ENCODE measurements at places on chromosomes 1 and 21.

DNA sequence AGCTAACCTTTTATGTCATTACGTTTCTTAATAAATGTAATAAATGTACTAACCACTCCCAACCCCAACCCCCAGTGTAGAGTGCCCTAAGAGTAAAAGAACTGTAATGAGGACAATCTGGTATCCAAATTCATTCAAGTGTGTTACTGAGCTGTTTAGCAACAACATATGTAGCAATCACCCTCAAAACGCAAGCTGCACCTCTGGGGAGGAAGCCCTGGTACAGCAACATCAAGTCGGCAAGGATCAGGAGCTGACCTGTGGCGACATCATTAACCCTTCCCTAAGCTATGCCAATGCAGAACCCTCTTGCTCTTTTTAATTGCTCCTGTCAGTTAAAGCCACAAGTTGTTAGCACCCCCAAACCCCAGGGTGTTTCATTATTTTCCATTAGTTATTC is 47.1 kb downstream of the STX6 start:
- DNase-seq, result no peak

GRCh38 chr1:77228836-77229235 is 9.6 kb upstream of the PIGK start:
- no peak for DNase-seq

- DNase-seq, result no peak
These were observed 423.5 kb downstream of the CAMTA1 start for GRCh38 chr1:7208647-7209180.

DNA sequence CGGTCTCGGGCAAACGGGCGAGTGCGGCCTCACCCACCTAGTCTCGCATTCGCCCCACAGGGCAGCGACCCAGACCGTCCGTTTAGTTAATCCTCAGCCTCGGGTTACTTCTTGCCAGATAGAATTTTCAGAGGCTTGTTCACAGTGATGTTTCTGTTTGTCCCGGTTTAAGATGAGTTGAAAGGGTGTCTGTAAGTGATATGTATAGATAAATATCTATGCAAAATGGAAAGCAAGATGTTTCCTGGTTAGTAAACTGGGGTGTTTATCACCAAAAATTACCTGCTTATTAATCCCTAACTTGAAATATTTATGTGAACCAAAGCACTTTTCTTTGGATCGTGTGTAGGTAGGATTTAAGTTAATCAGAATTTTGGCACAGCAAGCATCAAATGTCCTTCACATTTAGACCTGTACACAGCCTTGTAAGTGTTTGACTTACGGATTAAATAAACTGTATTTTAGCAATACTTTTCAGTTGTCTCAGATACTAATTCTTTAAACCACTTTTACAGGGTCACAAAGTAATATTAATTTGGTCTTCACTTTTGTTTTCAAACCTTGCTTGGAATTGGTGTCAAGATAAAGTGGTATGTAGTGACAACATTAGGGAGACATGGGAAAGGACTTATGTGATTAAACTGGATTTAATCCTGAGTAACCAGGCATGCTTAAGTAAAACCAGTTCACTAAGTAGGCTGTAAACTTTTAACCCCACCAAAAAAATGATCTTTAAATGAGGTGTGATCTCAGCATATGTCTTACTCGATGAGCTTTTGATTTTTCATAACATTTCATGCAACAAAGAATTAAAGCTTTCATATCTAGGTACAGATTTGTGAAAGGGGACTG is 914 bp downstream of the ZNF326 start:
- DNase-seq, result no peak

DNA sequence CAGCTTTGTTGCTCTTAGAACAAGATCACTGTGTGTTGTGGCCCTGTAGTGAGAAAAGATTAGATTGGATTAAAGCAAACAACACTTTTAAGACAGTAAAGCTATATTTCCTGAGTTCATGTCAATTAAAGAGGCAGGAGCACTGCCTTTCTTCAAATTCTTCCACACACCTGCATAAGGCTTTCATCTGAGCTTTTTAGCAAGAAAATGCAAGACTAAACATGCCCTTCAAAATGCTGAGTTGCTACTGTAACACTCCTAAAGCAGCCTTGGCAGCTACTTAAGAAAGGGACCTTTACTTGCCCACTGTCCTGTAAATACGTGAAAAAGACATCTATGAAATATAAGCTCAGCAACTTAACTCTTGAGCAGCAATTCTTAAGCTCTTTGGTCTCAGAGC is 11.8 kb downstream of the DPH5 start:
- no peak for DNase-seq

DNA sequence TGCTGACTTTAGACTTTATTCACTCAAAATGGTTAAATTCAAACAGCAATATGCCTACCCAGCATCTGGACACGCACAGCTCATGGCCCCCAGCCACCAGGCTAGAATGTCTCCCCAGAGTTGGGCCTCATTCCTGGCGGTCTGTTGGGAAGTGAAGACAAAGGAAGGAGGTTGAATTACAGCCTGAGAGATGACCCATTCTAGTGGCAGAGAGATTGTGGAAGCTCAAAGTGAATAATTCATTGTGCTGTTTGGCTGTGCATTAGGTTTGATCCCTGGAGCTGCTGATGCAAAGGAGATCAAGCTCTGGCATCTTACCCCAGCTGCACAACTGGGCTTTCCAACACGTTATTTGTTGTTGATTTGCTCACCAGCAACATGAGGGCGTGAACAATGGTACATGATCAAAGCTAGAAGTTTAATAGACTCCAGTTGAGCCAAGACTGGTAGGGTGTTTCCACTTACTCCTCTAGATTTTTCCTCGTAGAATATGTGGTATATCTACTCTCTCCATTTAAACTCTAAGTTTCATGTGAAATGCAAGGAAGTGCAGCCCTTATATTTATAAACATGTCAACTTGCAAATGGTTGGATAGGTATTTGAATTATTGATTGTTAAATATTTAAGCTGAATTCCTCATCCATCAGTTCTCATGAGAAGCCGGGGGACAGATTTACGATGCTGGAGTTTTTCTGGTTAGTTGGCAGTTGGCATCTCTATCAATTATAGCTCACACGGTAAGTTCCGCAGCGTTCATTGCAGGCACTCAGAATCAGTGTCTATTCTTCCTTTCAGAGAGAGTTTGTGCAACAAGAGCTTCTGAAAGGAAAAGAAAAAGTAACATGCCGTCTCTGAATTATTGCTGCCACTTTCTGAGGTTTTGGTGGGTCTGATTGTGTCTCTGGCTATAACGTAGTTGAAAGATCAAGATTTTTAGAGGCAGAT is 222.7 kb downstream of the TM2D1 start:
- DNase-seq, result no peak

GRCh38 chr1:15515022-15515663 is 8.9 kb downstream of the CASP9 start:
- DNase-seq, result no peak

- DNase-seq, result no peak
These were observed 615 bp downstream of the GPR161 start for GRCh38 chr1:168135921-168136708.

- no peak for DNase-seq
These were observed 65.1 kb upstream of the HSD17B7 start for GRCh38 chr1:162725301-162725837.

DNA sequence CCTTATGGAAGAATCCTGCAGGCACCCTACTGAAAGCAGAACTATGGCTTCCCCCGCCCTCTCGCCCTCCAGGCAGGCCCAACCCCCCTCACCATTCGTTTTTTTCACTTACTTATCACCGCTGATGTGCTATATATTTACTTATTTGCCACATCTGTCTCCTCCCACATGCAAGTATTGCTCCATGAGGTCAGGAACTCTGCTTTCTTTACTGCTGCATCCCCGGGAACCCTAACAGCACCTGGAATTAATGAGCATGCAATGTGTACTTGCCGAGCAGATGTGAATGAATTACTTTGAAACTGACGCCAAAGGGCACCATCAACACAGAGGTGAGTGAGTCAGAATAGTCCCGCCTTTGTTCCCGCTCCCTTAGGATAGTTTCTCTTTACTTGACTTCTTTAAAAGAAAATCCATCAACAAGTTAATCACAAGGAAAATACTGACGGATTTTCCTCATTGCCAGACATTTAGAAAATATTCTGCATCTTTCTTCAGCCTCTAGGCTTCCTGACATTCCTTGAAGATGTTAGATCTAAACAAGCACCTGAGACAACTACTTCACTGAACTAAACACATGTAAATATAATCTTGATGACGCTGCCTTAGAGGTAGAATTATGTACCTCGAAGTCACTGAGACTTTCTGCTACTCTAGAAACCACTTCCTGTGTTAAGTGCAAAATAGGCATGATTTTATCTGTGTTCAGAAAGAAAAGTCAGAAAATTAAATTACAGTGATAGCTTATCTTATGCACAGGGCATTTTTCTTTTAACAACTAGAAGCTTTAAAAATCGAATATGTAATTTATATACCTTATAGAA is 17.5 kb upstream of the RAB4A start:
- DNase-seq, result no peak

- no peak for DNase-seq
These were observed 11.0 kb upstream of the PGD start for GRCh38 chr1:10387677-10388386.

DNA sequence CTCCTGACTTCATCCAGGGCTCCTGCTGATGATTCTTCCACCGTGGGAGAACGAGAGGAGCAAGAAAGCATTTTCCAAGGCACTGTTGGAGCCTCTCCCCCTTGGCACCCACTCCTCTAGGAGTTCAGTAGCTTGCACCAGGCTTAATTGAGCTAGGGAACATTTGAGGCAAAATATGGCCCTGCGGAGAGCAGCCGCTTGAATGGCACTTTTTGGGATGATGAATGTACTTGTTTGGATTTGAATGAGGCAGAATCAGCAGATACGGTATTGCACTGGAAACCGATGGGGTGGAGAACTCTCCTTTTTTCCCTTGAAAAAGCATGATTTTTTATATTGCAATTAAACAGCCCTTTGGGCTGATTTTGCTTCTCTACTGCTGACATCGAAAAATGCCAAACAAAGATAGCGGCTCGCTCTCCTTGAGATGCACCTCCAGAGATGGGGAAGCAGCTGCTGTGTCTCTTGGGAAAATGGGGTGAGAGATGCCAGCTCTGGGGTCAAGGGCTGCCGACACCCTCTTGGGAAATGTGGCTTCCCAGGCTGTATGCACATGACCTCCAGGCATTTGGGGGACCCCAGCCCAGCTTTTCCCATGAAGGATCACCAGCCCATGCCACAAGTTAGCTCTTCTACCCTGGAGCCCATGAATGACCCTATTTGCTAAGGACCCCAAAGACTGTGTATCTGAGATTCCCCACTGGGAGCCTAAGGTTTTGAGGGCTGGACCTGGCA is 55.4 kb upstream of the LRP8 start:
- DNase-seq, result no peak

DNA sequence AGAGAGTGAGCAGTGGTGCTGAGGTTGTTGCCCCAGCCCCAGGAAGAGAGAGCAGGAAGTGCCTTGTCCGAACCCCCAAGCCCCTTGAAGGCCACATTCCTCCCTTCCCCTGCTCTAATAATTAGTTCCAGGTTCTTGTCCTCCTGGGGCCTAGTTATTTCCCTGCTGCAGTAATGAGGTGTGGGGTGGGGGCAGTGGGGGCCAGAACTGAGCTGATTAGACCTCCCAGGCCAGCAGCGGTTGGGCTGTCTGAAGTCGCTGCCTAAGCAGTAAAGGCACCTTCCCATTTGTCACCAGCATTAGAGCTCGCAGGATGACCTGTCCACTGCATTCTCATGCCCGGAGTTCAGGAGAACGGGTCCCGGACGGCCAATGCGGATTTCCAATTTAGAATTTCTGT is 186.5 kb upstream of the CSF3R start:
- no peak for DNase-seq

DNA sequence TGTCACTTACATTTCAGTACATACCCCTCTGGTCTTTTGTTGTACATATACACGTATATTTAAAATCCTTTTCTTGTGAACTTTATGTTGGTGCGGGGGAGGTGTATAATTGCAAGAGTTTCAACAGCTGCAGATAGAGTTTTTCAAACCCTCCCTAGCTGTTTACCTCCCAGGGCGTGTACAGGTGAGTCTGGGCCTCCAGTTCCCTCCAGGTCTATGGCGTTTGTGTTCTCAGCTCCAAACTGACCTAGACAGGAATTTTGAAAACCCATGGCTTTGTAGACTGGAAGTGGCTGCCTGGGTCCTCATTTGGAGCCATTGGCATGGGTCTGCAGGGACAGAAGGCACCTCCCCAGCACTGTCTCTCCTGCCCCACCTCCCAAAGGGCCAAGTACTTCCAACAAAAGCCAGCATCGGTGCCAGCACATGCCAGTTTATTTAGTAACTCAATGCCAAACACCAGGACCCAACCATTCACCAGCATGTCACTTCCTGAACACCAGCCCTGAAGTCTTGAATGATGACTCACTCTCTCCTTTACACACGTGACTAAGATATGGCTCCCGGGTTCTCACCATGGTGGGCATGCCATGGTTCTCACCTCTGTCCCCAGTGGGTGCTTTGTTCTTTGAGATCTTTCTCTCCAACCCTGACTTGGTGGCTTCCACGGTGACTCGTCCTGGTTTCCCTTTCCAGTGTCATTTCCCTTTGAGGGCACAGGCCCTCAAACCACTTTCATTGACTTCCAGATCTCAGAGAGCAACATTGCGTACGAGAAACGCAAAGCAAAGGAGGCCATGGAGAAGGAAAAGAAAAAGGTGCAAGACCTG is 57.3 kb upstream of the EFHD2 start:
- no peak for DNase-seq

- DNase-seq, result no peak
These were observed 6.1 kb upstream of the RBP7 start for GRCh38 chr1:9990944-9991343.

- no peak for DNase-seq
These were observed 198.4 kb downstream of the SLC45A1 start for GRCh38 chr1:8516278-8516777.

GRCh38 chr1:243731301-243731891 is 118.6 kb downstream of the AKT3 start:
- DNase-seq, result no peak

DNA sequence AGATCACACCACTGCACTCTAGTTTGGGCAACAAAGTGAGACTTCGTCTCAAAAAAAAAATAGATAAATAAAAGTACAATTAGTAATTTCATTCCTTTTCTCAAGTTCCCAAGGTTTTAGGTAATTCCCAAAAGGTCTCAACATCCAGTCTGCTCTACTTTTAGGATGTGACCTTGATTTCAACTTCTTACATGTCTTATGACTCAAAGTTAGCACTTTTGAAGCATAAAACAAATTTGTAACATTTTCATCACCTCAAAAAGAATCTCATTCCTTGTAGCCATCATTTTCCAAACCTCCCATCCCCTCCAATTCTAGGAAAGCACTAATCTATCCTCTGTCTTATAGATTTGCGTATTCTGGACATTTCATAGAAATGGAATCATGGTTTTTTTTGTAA is 32.2 kb downstream of the SNX27 start:
- DNase-seq, result no peak

- no peak for DNase-seq
These were observed 94.7 kb downstream of the CCDC185 start for GRCh38 chr1:223487887-223488259.

Measured in central memory CD8-positive, alpha-beta T cell (primary cell).